ENCODE measurements at places on chromosomes 5 and 9. TPM values are rescaled to one million over a fixed set of nuclear protein-coding genes. Genes with fewer than 3 reads are reported as not detected.

Gene ZNF454
- total RNA-seq, result 8.2 TPM

Gene CLPTM1L
- total RNA-seq, result 109 TPM

Gene TMEM252
- not detected for total RNA-seq

Gene OR1B1
- total RNA-seq, result not detected

Gene ZBED3
- 41.5 TPM for total RNA-seq

Gene RNF44
- 10.9 TPM for total RNA-seq

Gene ZNF462
- total RNA-seq, result 4.7 TPM

Gene TRPM3
- 1.3 TPM for total RNA-seq

Gene LTC4S
- total RNA-seq, result 10.6 TPM

Gene PCDH1
- total RNA-seq, result 24.9 TPM

Gene IZUMO3
- total RNA-seq, result not detected

Gene ACTBL2
- not detected for total RNA-seq

Gene NIM1K
- total RNA-seq, result 0.52 TPM

Gene SLC1A3
- 11.2 TPM for total RNA-seq

Gene SPATA6L
- total RNA-seq, result 3.6 TPM

Gene DBH
- total RNA-seq, result not detected

All from body of pancreas (tissue), 4 donors.